Cardiac septum (tissue), 1 donor: ENCODE measurements at places on chromosomes 13 and 19. TPM values are rescaled to one million over a fixed set of nuclear protein-coding genes. Genes with fewer than 3 reads are reported as not detected.

DNA sequence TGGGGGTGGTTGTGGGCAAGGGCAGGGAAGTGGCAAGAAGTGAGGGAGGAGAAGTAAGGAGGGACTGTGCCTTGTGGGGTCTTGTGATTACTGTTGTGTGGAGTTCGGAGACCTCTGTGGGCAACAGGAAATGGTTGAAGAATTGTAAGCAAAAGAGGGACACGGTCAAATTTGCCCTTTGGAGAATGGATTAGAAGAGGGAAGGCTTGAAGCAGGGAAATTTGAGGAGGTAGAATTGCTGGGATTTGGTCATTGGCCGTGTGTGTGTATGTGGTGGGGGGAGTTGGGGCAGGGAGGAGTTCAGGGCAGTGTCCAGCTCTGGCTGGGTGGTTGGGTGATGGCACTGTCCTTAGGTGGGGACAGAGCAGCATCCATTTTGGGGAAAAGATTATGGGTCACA lies 3.6 kb downstream of the WASF3 start:
- DNase-seq = no peak

DNA sequence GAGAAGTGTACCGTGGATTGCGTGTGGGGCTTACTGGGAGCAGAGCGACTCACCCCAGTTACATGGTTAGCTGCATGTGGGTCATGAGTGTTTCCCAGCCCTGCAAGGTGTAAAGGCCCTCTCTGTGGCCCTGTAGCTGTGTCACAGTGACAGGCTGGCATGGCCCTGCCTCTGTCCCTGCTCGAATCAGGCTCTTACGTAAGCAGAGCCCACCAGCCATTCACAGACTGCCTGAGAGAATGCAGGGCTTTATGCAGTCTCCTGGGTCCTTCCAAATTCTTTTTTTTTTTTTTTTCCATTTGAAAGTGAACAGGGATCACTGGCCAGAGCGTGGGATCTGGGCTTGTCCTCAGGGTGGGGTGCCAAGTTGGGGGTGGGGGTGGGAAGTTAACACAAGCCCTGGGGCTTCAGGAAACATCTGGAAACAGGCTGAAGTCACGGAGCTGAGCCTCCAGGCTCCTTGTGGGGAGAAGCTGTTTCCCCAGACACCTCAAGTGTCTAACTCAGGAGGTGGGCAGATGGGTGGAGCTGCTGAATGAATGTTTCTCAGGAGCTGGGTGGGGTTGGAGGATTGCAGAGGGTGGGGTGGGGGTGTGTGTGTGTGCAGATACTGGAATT lies 13.4 kb downstream of the TECR start:
- no peak for DNase-seq

- no peak for DNase-seq
Observed at GRCh38 chr13:20672772-20673171, 30.7 kb upstream of the IL17D start.

GRCh38 chr13:76016799-76017400 lies 380.8 kb downstream of the LMO7 start:
- no peak for DNase-seq

GRCh38 chr13:110127986-110128511 lies 178.9 kb downstream of the COL4A1 start:
- no peak for DNase-seq

DNA sequence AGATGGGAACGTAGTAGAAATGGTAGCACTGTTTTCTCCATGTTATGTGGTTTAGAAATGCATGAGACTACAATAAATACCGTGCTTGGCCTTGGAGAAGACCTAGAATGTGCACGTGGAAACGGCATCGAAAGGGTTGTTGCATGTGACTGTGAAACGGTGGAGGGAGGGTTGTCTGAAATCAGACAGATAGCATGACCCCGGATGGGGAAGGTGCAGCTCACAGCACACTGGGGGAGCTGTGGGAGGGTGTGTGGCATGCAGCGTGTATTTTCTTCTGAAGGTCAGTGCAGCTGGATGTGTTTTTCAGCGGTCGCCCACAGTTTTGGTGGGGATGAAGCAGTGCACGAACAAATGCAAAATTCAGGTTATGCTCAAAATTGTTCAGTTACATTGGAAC lies 63.4 kb downstream of the CELF5 start:
- no peak for DNase-seq

GRCh38 chr19:28785971-28786370 lies 427.0 kb downstream of the UQCRFS1 start:
- no peak for DNase-seq

- DNase-seq = no peak
Observed at GRCh38 chr13:40206241-40207000, 460.0 kb downstream of the FOXO1 start.

DNA sequence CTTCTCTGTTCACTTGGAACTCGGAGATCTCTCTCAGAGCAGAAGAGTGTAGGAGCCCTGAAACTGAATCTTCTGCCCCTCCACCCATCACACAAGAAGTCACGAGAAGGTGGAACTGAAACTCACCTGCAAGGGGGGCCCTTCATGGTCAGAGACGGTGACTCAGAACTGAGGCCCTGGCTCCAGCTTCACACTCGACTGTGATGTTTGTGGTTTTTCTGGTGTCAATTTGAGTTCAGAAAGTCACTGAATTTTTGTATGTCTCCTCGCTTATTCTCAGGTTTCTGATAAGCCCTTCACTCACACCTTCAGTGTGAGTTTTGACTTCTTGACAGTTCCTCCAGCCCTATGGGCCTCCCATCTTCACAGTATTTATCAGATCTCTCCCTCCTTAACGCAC lies 23.1 kb downstream of the SIGLEC5 start:
- no peak for DNase-seq

- DNase-seq = no peak
Observed at GRCh38 chr13:56864451-56864850, 276.3 kb upstream of the PRR20A start.

DNA sequence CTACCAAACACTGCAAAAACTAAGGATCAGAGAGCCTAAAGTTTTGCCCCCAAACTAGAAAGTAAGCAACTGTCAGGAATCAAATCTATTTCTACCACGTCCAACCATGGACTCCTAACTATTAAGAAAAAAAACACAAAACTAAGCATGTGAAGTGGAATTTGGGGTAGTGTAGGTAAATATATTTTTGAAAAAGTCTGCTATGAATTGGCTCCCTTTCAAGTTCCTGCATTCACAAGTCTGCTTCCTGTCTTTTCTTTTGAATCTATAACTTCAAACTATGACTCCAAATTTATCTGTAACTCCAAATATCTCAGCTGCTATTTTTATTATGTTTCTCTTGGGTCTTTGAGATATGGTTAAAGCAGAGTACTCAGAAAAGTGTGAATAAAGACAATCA lies 47.0 kb downstream of the PCDH9 start:
- no peak for DNase-seq

SLITRK5 gene
- 0.05 TPM for total RNA-seq

KASH5 gene
- total RNA-seq = not detected

TMEM59L gene
- 3.0 TPM for total RNA-seq

DNA sequence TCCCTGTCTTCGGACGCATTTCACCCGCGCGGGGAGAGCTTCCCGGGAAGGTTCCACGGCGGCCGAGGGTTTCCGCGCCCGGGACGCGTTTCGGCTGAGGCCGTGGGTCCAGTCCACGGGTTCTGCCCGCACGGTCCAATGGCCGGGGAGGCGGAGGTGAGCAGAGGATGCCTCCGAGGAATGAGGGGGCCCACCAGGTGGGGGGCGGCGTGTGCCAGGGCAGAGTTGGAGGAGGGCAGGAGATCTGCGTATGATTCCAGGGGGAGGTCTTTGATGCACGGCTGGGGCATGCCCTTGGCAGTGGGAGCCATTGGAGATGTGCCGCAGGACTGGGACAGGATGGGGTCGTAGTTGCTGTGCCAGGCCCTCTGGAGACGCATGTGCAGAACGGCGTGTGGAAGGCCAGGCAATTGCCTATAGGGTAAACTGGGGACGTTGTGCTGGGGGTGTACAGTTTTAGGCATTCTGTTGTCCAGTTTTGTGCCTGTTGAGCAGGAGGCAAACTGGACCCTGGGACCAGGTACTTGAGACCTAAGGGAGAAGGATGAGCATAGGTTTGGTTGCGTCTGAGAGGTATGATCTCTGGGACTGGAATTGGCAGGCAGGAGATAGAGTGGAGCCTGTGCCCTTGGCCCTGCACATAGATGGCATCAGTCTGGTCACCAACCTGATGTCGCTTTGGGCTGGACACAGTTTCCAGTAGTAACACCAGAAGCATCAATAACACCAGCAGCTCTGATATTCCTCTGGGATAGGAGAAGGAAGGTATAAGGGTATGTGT lies 751 bp downstream of the ZNF584 start:
- no peak for DNase-seq

ISYNA1 gene
- total RNA-seq = 32.9 TPM

FUT1 gene
- total RNA-seq = 1.6 TPM

PEG3 gene
- total RNA-seq = 7.2 TPM

DNA sequence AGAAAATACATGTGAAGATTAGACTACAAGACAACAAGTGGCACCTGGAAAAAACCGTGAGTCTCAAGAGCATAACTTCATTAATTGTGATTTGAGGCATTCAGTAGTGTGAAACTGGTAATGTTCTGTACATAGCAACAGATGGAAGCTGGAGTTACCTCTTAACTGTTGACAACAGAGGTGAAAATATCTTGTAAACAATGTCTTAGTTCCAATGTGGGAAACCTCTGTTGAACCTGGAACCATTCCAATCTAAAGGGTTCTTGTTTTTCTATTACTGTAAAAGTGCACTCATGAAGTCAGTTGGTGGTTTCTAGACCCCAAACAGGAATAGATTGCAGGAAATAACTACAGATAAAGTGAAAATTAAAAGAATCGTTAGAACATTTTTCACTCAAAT lies 728.4 kb downstream of the SLITRK1 start:
- DNase-seq = no peak

- DNase-seq = no peak
Observed at GRCh38 chr13:78168981-78169380, 250.3 kb upstream of the EDNRB start.

DNAJC3 gene
- 36.0 TPM for total RNA-seq

DNA sequence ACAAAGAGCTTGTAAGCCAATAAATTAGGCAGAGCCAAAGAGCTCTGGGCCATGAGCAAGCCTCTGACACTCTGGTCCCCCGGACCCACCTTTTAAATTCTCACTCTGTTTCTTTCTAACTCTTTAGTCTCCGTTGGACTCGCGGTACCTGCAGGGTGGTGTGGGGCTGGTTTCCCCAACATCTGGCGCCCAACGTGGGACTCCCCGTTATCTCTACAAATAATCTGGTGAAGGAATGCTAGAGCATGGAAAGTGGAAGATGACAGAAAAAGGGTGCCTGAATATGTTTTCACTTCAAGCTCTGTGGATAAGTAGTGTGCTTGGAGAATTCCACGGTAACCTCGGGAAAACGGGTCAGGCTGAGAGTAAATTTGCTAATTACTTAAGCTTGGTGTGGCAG lies 36.5 kb upstream of the CYP2B6 start:
- DNase-seq = no peak

- DNase-seq = no peak
Observed at GRCh38 chr19:20482721-20483120, 82.9 kb downstream of the ZNF737 start.
